ENCODE measurements at places on chromosomes 12 and 14. TPM values are rescaled to one million over a fixed set of nuclear protein-coding genes. Genes with fewer than 3 reads are reported as not detected.

The LRRC23 gene
- total RNA-seq = 9.4 TPM

The MYO1H gene
- total RNA-seq = 0.16 TPM

The OAS3 gene
- total RNA-seq = 5.7 TPM

- DNase-seq = no peak
These were observed 136.4 kb downstream of the SLC35F4 start for GRCh38 chr14:57729208-57730187.

GRCh38 chr12:100830003-100830795, 35.6 kb downstream of the ANO4 start:
- no peak for DNase-seq
